ENCODE measurements at places on chromosomes 5 and 9.
A peak's percentile ranks its signal among the peaks of the same experiment; 100 is the strongest.

DNA sequence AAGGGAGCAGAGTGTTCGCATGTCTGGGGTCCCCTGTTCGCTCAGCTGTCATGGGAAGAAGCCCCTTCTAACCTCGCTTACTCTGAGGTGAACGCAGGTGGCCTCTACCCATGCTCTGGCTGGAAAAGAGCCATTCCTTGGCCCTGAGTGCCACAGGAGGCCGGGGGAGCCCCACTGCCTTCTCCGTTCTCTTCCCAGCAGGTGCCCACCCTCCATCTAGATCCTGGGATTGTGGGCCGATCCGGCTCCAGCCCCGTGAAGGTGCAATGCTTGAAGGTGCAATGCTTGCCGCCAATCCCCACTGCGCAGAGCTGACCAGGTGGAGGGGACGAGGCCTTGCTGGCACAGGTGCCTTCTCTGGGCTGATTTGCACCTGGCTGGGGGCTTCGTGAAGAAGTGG, 95.4 kb downstream of the MRPL36 start:
- H3K4me3 ChIP-seq, result no peak overlapping the region
- ATAC-seq, result no peak
- no peaks in the 10 kb centered on the region for H3K36me3 ChIP-seq

DNA sequence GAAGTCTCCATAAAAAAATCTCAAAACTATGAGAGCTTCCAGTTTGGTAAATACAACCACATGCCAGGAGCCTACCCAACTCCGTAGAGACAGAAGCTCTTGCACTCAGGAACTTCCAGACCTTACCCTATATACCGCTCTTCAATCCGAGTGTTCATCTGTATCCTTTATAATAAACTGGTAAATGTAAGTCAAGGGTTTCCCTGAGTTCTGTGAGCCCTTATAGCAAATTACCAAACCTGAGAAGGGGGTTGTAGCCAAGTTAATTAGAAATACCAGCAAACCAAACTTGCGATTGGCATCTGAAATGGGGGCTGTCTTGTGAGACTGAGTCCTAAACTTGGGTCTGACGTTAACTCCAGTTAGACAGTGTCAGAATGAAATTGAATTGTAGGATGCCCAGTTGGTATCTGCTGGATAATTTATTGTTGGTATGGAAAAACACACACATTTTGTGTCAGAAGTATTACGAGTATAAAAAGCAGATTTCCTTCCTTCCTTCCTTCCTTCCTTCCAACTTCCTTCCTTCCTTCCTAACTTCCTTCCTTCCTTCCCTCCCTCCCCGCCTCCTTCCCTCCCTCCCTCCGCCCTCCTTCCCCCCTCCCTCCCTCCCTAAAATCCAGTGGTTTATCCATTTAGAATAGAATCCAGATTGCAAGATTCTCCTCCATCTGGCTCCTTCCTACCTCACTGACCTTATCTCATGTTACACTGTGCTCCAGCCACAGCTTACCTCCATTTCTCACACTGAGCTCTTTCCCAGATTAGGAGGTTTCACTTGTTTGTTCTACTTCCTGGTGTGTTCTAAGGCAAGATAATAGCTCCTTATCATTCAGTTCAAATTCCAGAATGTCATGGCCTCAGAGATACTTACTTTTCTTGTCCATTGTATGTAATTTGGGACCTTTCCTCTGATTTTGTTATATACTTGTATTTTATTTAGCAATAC, 196.7 kb downstream of the WDR70 start:
- no peaks in the 10 kb centered on the region for H3K27me3 ChIP-seq
- no peak overlapping the region for H3K4me3 ChIP-seq
- H3K27ac ChIP-seq, result no peak overlapping the region
- no peaks in the 10 kb centered on the region for H3K4me1 ChIP-seq
- no peak for ATAC-seq

GRCh38 chr9:95250462-95251221, 66.9 kb downstream of the FANCC start:
- H3K36me3 ChIP-seq, result peaks cover 13% of the 10 kb centered on the region
- ATAC-seq, result no peak
- H3K27me3 ChIP-seq, result no peaks in the 10 kb centered on the region
- H3K4me1 ChIP-seq, result no peaks in the 10 kb centered on the region

- H3K27me3 ChIP-seq, result no peaks in the 10 kb centered on the region
- H3K4me1 ChIP-seq, result no peaks in the 10 kb centered on the region
- no peaks in the 10 kb centered on the region for H3K36me3 ChIP-seq
- ATAC-seq, result no peak
- H3K4me3 ChIP-seq, result no peak overlapping the region
Measured at GRCh38 chr5:80619086-80619485, 35.4 kb upstream of the MSH3 start.

- H3K36me3 ChIP-seq, result no peaks in the 10 kb centered on the region
Measured at GRCh38 chr5:73747696-73748380, 121.8 kb downstream of the ARHGEF28 start.

DNA sequence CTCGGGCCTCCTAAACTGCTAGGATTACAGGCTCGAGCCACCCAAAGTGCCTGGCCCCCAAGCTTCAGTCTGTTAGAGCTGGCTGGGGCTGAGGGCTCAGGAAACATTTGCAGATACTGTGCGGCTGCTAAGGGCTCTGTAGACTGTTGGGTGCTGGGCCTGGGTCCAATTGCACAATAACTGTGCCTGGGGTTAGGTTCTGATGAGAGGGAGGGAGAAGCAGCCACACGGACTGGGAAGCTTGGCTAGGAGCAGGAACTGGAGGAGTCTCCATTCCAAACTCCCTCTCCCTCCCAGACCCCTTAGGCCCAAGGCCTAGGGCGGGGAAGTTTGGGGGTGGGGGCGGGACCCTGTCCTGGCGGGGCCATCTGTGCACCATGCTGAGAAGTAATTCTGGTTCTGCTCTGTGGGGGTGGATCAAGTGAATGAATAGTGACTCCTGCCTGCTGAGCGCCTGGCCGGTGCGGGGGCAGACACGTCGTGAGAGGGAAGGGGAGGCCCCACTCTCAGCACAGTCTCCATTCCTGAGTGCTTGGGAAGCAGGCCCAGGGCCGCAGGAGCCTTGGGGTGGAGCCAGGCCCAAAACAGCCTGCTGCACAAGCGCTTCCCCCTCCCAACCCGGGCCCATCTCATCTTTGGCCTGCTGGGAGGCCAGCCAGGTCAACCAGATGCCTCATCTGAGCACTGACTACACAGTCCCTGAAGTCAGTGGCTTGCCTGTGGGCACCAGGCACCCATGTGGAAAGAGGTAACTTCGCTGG, 1.5 kb downstream of the ASS1 start:
- H3K4me1 ChIP-seq, result no peaks in the 10 kb centered on the region
- H3K27ac ChIP-seq, result no peak overlapping the region
- no peak for ATAC-seq
- H3K4me3 ChIP-seq, result peak overlapping the region; percentile 53
- peaks cover 22% of the 10 kb centered on the region for H3K27me3 ChIP-seq

- H3K27me3 ChIP-seq, result no peaks in the 10 kb centered on the region
- no peak overlapping the region for H3K4me3 ChIP-seq
- no peak for ATAC-seq
- no peak overlapping the region for H3K27ac ChIP-seq
- peaks cover 11% of the 10 kb centered on the region for H3K4me1 ChIP-seq
Measured at GRCh38 chr5:151738125-151738848, 20.1 kb downstream of the ATOX1 start.

- no peak overlapping the region for H3K4me3 ChIP-seq
- no peak overlapping the region for H3K27ac ChIP-seq
- no peaks in the 10 kb centered on the region for H3K36me3 ChIP-seq
- H3K4me1 ChIP-seq, result no peaks in the 10 kb centered on the region
Measured at GRCh38 chr5:109168151-109168550, 241.6 kb downstream of the PJA2 start.

DNA sequence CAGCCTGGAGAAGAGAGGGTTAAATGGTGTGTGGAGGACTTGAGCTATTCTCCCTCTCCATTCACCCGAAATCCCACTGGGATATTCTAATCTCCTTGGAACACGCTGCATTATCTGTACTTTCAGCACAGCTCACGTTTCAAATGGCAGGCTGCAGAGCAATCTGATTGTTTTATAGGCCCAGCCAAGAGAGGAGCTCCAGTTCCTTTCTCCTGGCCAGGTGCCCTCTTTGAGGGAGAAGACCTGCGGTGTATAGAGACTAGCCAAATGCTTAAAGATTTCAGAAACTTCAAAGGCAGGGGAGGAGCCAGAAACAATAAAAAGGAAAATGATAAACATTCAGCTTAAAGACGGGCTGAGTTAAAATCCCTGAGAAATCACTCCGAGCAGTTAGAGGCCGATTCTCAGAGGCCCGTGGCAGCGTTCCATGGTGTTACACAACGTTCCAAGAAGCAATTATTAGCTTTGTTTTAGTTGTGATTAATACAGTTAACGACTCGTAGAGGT, 564.0 kb upstream of the KLF4 start:
- no peak overlapping the region for H3K4me3 ChIP-seq
- H3K4me1 ChIP-seq, result no peaks in the 10 kb centered on the region
- no peaks in the 10 kb centered on the region for H3K27me3 ChIP-seq
- no peaks in the 10 kb centered on the region for H3K36me3 ChIP-seq

GRCh38 chr5:59893429-59894227, at the start of gene PDE4D:
PDE4D (minus strand) TSS chr5:59893726.
- no peak within 1 kb of the TSS for H3K27ac ChIP-seq
- no peak for ATAC-seq
- peaks cover 51% of the 10 kb centered on the region for H3K27me3 ChIP-seq

DNA sequence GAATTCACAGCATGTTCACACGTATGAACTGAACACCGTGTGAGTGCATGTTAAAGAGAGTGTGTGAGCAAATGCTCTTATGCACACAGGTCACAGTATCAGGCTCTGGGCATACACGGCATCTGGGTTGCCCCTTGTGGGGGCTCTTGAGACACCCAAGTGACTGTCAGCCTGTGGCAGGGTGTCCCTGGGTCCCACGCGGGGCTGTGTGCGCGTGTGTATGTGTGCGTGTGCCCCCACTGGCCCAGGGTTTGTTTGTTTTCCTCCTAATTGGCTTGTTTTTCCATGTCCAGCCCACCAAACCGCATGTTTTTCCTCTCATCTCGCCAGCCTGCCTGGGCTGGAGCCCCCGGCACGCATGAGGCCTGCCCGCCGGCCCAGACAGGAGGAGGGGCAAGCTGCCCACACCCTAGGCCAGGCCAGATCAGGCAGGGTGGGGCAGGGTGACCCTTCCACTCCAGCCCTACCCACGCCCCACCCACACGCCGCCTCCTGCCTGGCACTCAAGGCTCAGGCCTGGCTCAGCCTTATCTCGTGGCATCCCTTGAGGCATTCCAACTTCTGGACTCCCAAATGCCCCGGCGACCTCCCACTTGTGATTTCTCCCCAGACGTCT, 28.8 kb downstream of the CNTFR start:
- no peaks in the 10 kb centered on the region for H3K4me1 ChIP-seq
- H3K4me3 ChIP-seq, result no peak overlapping the region
- no peak overlapping the region for H3K27ac ChIP-seq
- peaks cover 34% of the 10 kb centered on the region for H3K27me3 ChIP-seq
- no peaks in the 10 kb centered on the region for H3K36me3 ChIP-seq

DNA sequence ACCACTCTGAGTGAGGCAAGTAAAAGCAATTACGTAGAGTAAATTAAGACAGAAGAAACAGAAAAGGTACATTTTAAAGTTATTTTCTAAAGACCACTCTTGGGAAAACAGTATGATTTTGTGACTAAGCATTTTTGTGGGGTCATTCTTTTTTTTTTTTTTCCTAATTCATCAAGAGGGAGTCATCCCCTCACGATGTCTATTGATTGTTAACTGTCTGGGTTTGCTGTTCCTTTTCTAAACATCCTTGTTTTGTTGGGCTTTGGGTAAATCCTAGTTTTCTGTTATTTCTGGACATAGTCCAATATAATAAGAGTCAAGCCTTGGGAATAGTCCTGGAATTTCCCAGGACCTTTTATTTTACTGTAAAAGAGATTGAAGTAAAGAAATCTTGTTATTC, 63.8 kb downstream of the ANKRD55 start:
- no peak for ATAC-seq
- peaks cover 13% of the 10 kb centered on the region for H3K27me3 ChIP-seq
- H3K4me3 ChIP-seq, result peak overlapping the region; percentile 39

- ATAC-seq, result no peak
- H3K27me3 ChIP-seq, result no peaks in the 10 kb centered on the region
- peaks cover 24% of the 10 kb centered on the region for H3K36me3 ChIP-seq
- no peak overlapping the region for H3K27ac ChIP-seq
Measured at GRCh38 chr9:20725675-20726074, 41.6 kb downstream of the FOCAD start.

DNA sequence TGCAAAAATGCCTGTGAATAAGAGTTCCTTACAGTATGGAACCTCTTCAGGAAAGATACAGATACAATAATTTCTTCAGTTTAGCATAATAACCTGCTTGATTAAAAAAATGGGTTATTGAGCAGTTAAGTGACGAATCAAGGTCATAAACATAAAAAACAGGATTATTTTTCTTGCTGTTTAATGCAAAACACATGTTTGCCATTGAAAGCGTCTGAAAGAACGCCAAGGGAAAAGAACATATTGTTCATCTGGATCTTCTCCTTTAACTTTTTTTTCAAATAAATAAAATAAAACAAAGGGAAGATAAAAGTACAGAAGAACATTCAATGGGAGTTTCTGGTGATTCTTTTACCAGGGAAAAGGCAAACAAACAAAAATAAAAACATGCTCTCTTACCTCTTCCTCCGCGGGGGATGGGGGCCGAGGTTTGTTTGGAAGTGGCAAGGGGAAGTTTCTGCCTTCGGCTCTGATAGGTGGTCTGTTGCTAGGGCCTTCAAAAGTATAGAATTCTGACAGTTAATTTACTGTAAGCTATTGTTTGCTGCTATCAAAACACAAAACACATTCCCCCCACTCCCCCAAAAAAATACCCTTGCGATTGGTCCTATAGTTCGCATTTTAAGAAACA, 20.1 kb downstream of the C5orf58 start:
- peaks cover 100% of the 10 kb centered on the region for H3K36me3 ChIP-seq
- no peak overlapping the region for H3K4me3 ChIP-seq
- ATAC-seq, result no peak
- H3K27me3 ChIP-seq, result no peaks in the 10 kb centered on the region

- peak; percentile 70 for ATAC-seq
- H3K4me3 ChIP-seq, result peak overlapping the region; percentile 75
- H3K4me1 ChIP-seq, result peaks cover 20% of the 10 kb centered on the region
- H3K27me3 ChIP-seq, result no peaks in the 10 kb centered on the region
Measured at GRCh38 chr9:92961627-92962302, 14.4 kb downstream of the FGD3 start.

DNA sequence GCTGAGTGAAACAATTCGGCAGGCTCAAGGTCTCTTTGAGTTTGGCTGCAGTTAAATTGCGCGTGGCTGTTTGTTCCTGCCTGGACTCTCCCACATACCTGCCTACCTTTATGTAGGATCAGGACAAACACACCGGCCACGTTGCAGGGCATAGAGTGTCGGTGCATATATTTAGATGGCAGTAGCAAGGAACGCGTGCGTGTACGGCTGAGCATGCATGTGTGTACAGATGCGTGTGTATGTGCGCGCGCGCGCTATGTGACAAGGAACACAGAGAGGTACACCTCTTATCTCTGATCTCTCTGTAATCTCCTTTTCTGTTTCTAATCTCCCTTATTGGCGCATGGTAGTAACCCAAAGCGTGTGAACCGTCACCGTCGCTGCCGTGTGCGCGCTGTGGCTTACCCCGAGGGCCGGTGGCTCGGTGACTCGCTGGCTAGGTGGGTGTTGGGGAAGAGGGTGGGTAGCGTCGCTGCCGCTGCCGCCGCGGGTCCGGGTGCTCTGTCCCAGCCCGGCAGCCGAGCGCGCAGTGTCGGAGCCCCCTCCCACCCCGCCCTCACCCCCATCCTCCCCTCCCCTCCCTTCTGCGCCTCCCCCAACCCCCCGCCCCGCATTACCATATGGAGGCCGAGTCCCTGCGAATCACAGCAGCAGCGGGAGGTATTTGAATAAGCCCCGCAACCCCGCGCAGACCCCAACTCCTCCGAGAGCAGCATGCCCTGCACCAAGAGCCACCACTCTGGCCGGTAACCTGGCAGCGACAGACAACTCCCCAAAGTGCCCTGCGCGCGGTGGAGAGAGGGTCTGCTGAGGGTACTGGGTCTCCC, 204.8 kb downstream of the MEF2C start:
- H3K4me1 ChIP-seq, result peaks cover 7% of the 10 kb centered on the region
- H3K27ac ChIP-seq, result no peak overlapping the region
- ATAC-seq, result no peak
- peaks cover 23% of the 10 kb centered on the region for H3K36me3 ChIP-seq

All from activated T-helper 17 cell treated with anti-CD3 and anti-CD28 coated beads, Interleukin-2, amount 50 U/mL, for 72 hours (primary cell).